ENCODE measurements at places on chromosomes 4 and X. TPM values are rescaled to one million over a fixed set of nuclear protein-coding genes. Genes with fewer than 3 reads are reported as not detected.

Gene VSIG4
- total RNA-seq, result 253 TPM

Gene NAAA
- total RNA-seq, result 33.5 TPM

Gene DGAT2L6
- total RNA-seq, result not detected

Gene ERCC6L
- total RNA-seq, result not detected

Gene SPATA18
- total RNA-seq, result 2.6 TPM

Gene AFP
- not detected for total RNA-seq

Gene RAB39B
- not detected for total RNA-seq

Gene BRS3
- not detected for total RNA-seq

Gene SUPT20HL1
- 0.12 TPM for total RNA-seq

Gene WWC2
- total RNA-seq, result 34.7 TPM

Gene XKRX
- total RNA-seq, result 0.16 TPM

Gene PHOX2B
- not detected for total RNA-seq

Gene SFRP2
- total RNA-seq, result 20.1 TPM

Gene GRID2
- not detected for total RNA-seq

Gene CD38
- 5.8 TPM for total RNA-seq

Gene RTL3
- total RNA-seq, result 5.4 TPM

Gene BEX5
- 4.9 TPM for total RNA-seq

Gene DCX
- under 0.01 TPM for total RNA-seq

Gene SERPINA7
- not detected for total RNA-seq

Gene GABRB1
- total RNA-seq, result not detected

Gene CC2D2A
- 80.5 TPM for total RNA-seq

Gene KLHL8
- total RNA-seq, result 9.1 TPM

Gene CT55
- not detected for total RNA-seq

Gene SPANXC
- total RNA-seq, result not detected

Gene PAGE3
- total RNA-seq, result not detected

Gene CDKL2
- 5.6 TPM for total RNA-seq

Gene BGN
- 49.4 TPM for total RNA-seq

Gene RENBP
- 15.0 TPM for total RNA-seq

Gene SYP
- 3.9 TPM for total RNA-seq

Gene ZBTB49
- total RNA-seq, result 6.7 TPM

Gene UTP3
- 30.8 TPM for total RNA-seq

Gene CXCL10
- total RNA-seq, result not detected

Gene ASB11
- not detected for total RNA-seq

Gene CYSLTR1
- 25.9 TPM for total RNA-seq
